Nephron progenitor cell (in vitro differentiated cells): ENCODE measurements at places on chromosomes 11 and 22.

- no peak for DNase-seq
Measured at GRCh38 chr11:121571506-121571905, 118.7 kb upstream of the SORL1-AS1 start.

- DNase-seq: peak; percentile 45
Measured at GRCh38 chr11:66478729-66479393, 1.4 kb upstream of the DPP3 start.

DNA sequence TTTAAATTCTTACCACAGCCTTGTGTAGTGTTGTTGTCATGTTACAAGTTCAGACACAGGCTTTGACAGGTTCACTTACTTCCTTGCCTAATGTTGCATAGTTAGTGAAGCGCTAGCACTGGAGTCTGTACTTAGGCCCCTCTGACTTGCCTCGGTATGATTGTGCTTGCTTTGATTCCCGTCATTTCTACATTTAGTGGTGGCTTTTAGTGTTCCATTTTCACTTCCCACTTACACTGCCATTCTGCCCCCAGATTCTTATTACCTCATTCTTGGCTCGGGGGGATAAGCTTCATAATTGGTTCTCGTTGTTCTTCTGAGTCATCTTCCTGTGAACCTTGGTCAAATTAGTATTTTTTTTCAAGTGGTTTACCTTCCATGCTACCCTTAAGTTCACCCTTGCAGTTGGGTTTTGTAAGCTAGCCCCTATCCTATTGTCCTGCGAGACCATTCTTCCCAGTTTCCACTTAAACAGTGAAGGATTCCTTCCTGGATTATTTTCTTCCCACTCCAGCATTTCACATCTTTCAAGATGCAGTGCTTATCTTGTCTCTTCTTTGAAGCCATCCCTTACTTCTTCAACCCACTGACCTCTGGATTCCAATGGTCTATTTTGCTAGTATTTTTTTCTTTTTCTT lies 68.7 kb downstream of the DDX10 start:
- DNase-seq: no peak

DNA sequence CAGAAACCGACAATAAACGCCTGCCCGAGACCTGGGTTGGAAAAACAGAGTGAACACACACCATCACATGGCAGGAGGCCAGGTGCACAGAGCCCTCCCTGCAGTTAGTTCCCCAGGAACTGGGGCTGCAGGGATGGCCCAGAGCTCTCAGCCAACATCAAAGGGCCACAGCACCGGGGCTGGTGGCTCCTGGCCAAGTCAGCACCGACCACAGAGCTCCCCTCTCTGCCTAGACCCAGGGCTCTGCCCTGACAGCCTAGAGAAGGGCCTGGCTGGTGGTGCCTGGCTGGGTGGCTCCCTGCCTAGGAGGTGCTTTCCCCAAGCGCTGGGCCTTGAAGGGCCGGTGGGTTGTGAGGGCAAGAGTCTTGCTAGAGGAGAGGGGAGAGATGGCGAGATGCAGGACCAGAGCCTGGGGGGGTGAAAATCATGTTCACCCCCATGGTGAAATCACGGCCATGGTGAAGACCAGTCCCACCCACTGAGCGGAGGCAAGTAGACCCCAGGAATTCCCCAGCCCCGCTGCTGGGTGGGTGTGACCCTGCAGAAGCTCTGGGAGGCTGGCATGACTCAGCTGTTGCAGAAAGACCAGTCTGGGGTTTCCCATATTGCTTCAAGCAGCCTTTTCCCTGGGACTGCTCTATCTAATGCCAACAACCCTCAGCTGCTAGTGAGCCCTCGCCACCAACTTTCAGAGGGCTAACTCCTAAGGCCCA lies 7.2 kb upstream of the BID start:
- no peak for DNase-seq

DNA sequence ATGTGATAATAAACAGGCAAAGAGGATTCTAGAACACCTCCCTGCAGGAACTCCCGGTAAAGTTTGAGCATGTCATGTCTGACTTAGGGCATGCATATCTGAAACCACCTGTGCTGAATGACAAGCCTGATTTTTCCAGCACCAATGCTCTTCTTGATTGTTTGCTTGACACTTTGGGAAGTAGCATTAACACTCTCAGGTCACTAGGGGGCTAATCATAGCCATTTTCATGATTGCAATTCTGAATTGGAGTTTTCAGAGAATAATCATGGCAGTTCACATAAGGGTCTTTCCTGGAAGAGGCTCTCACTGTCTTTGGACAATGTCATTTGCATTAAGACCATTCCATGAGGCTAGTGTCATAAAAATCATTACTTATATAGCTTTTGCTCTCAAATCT lies 234.4 kb upstream of the MTNR1B start:
- DNase-seq: no peak

GRCh38 chr11:117838901-117839300 lies 14.4 kb upstream of the FXYD2 start:
- no peak for DNase-seq

DNA sequence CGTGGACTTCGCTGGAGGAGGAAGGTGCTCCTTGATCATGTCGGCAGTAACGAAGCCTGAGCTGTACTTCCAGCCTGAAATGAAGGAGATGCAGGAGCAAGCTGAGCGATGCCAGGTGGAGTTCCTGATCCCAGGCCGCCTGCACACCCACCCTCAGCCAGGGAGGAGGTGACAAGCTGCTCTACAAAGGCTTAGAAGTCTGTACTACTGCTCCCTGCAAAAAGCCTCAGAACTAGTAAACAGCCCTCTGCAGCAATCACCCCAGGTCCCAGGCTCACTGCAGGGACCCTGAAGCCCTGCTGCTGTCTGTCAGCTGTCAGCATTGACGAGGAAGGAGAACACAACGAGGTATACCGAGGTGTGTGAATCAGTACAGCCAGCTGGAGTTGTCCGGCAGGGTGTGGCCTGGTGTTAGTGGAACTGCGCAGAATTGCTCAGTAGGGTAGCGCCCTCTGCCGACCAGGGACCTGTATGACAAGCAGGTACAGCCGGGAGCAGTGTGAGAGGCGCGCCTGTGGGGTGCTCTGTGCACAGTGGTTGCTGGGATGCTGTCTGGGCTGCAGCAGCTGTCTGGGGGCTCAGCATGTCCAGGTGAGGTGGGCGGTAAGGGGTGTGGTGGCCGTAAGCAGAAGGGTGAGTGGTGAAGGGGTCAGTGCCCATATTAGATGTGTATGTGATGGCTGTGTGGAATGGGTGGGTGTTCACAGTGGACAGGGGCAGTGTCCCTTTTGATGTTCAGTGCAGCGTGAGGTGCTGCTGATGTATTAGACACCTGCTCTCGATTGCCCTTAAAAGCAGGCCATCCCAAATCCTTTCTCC lies 7.6 kb downstream of the CYB5R2 start:
- peak; percentile 83 for DNase-seq

- DNase-seq: no peak
Measured at GRCh38 chr11:76734456-76735420, 48.4 kb upstream of the TSKU start.

DNA sequence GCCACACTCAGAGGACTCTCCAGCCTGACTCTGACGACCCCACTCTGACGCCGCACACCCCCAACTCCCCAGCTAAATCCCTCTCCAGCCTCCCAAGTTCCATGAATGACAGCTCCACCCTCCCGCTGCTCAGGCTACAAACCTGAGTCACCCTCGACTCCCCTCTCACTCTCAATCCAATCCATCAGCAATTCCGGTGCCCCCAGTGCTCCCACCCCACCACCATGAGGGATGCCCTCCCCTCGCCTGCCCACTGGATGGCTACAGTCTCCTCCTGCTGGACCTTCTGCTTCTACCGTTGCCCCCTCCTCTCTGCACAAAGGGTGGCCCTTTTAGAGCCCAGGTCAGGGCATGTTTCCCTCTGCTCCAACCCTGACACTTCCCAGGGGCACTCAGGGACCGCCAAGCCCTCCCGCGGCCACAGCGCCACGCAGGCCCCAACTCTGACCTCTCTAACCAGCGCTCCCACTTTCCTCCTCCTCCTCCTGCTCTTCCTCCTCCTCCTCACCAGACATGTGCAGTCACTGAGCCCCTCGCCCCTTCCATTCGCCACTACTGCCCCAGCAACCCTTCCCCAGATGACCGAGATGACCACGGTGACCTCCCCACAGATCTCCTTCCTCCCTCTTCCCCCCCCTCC lies 69.5 kb upstream of the NUP50 start:
- DNase-seq: no peak

GRCh38 chr11:12455938-12456337 lies 78.6 kb downstream of the PARVA start:
- no peak for DNase-seq

- DNase-seq: no peak
Measured at GRCh38 chr22:37266581-37267134, 15.7 kb upstream of the CYTH4 start.

DNA sequence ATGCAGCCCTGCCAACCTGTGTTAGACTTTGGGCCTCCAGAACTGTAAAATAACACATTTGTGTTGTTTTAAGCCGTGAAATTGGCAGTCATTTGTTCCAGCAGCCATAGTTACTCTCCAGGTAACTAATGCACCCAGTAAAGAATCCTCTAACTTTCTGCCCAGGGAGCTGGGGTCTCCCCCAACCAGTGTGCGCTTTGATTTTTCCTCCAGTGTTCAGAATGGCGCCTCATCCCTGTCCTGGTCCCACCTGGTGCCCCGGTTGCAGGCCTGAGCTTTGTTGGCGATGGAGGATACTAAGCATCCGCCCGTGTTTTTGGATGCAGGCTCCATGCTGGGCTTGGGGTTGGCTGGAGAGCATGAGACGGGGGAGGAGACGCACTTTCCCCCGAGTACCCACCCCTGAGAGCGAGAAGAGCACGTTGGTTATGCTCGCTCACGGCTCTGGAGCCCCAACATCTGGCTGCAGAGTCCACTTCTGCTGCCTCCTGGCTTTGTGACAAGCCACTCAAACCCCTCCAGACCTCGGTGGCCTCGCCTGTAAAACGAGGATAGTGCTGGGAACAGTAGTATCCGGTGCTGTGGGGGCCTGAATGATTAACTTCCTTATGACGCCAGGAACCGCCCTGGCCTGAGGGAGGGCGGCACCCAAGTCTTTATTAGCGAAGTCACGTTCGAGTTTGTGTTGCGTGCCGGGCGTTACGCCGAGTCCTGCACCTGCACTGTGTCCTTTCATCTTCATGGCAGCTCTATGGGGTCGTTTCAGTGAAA lies 25.8 kb downstream of the MRGPRD start:
- DNase-seq: peak; percentile 24

DNA sequence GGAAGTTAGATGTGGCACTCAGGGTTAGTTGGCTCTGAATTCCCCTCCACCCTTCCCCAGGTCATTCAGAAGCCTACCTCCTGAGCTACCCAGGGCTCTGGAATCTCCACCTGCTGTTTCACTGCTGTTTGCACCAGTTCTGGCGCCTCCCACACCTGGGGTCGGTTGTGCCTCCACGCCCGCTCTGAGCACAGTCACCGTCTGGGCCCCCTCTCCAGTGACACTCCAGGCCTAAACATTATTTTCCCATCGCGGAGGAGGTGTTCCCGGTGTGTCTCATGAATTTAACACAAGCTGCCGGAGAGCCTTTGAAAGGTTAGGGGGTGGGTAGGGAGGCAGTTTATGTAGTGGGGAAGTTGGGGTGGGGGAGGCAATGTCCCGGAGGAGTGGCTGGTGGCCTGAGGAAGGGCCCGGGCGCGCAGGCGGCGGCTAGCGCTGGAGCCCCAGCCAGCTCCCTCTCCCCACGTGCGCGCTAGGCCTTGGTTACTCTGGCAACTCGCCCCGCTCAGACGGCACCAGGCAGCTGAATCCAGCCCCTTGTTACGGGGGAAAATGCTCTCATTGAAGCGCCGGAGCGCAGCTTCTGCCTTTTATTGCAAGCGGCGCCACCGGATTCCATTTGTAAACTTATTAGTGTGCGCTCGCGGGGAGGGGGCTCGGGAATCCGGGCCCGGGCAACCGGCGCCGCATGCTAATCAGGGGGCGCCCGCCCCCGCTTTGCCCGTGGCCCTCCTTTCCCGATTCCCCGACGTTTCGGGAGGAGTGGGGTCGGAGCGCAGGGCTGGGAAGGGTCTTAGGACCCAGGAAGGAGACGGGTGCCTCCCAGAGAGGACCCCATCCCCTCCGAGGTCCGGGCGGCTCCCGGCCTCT lies 52.4 kb downstream of the GRIK4 start:
- peak; percentile 68 for DNase-seq

DNA sequence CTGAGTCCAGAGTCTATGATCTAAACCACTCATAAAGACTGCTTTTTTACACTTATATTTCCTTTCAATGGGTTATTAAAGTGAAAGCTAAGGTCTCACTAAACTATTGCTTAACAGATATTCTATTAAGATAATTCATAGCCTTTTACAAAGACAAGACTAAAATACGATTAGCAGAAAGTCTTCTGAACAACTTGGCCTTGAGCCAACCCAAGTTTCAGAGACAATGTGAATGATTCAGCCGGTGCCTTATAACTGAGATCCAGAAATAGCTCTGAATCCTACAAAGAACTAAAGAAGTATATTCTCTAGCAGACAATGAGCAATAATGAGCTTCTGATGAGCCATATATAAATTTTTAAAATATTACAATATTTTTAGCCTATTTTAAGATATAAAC lies 41.5 kb upstream of the CARD18 start:
- DNase-seq: no peak

GRCh38 chr11:115159207-115159606 lies 345.0 kb downstream of the CADM1 start:
- DNase-seq: no peak

GRCh38 chr11:121293288-121293594 lies 670 bp downstream of the SC5D start:
- no peak for DNase-seq

DNA sequence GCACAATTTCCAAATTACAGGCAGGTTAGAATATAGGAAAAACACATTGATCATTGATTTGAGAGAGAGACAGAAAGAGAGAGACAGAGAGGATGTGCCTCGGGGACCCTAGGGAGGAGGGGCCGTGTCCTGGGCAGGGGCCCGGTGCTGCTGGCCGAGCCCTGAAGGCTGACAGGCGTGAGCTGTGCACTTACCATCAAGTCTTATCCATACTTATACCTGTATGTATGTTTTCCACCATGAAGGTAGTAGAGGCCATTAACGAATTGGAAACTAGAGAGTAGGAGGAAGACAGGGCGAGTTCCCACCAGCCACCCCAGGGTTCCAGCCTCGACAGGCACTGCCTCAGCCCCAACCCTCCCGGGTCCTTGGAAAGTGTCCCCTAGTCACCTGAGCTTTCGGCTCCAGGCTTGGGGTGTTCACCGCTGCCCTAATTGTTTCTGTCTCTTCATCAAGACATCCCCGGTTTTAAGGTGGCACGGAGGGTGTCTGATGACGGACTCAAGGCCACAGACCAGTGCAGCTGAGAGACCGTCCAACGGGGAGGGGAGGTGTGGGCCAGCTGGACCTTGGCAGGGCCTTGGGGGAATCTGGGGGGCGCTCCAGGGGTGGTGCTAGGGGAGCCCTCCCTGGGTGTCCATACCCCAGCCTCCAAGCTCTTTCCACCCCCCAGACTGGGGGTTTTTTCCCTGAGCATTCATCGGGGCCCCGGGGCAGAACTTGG lies 431.3 kb downstream of the TBC1D22A start:
- DNase-seq: no peak

GRCh38 chr11:2348986-2349385 lies 28.1 kb upstream of the CD81 start:
- DNase-seq: no peak
